ENCODE measurements at places on chromosomes 3 and 15.

GRCh38 chr3:33749546-33750210 lies 31.6 kb upstream of the CLASP2 start:
- DNase-seq = no peak

- no peak for DNase-seq
Observed at GRCh38 chr15:57697588-57697987, 8.9 kb upstream of the POLR2M start.

- no peak for DNase-seq
Observed at GRCh38 chr15:87196498-87196897, 1060.0 kb downstream of the NTRK3 start.

GRCh38 chr15:101024706-101025500 lies 105.7 kb downstream of the LRRK1 start:
- no peak for DNase-seq

- DNase-seq = no peak
Observed at GRCh38 chr3:165749821-165750220, 87.4 kb downstream of the BCHE start.

- DNase-seq = no peak
Observed at GRCh38 chr15:68672781-68673205, 94.0 kb downstream of the CORO2B start.

- no peak for DNase-seq
Observed at GRCh38 chr3:197398286-197398878, 100.0 kb upstream of the DLG1 start.

- DNase-seq = no peak
Observed at GRCh38 chr3:71065764-71066013, 517.8 kb downstream of the FOXP1 start.

- no peak for DNase-seq
Observed at GRCh38 chr15:38691965-38692788, 127.6 kb upstream of the RASGRP1 start.

- DNase-seq = no peak
Observed at GRCh38 chr3:155462672-155463071, 169.2 kb upstream of the STRIT1 start.

DNA sequence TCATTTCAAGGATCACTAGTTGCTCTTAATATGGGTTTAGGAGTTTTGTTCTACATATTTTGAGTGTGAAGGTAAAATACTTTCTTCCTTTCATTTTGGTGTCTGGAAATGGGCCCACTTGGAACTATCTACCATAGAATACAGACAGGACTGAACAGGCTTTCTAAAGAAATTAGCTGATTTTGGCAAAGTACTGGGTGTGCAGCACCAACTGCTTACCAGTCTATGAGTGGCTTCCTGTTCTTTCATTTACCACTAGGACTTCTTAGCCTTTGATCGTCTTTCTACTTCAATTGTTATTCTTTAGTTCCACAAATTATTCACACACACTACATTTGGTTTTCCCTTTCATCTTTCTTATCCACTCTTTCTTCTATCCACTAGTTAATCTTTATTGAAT lies 1196.3 kb downstream of the ROBO1 start:
- DNase-seq = no peak

- DNase-seq = no peak
Observed at GRCh38 chr15:45684533-45684932, 49.7 kb downstream of the SQOR start.

- no peak for DNase-seq
Observed at GRCh38 chr3:149114458-149114857, 15.0 kb upstream of the HPS3 start.

- no peak for DNase-seq
Observed at GRCh38 chr15:75733761-75734651, 21.4 kb upstream of the CSPG4 start.

GRCh38 chr15:92184679-92185230 lies 208.9 kb upstream of the ST8SIA2 start:
- DNase-seq = no peak

- DNase-seq = no peak
Observed at GRCh38 chr3:151398895-151399294, 14.3 kb upstream of the P2RY12 start.

Measured in NCI-H1694 (cell line).